Stimulated activated CD4-positive, alpha-beta T cell treated with anti-CD3 and anti-CD28 coated beads, TNF-alpha, amount 100 ng/mL, for 1 hour (primary cell): ENCODE measurements at places on chromosomes 11 and 22.
A peak's percentile ranks its signal among the peaks of the same experiment; 100 is the strongest.

DNA sequence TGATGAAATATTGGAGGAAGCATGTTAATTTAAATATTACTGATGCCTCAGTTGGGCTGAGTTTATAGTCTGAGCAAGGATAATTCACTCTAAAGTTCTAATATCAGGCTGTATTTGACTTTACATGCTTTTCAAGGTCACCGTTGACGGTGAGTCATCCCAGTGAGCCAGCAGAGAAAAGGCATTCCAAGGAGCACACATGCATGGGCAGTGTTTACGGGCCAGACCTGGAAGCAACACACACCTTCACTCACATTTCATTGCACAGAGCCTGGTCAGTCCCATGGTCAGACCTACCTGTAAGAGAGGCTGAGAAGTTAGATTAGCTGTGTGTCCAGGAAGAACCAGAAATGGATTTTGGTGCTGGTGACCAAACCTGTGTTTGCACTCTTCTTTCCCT is 53.5 kb downstream of the COMMD9 start:
- DNase-seq = no peak

DNA sequence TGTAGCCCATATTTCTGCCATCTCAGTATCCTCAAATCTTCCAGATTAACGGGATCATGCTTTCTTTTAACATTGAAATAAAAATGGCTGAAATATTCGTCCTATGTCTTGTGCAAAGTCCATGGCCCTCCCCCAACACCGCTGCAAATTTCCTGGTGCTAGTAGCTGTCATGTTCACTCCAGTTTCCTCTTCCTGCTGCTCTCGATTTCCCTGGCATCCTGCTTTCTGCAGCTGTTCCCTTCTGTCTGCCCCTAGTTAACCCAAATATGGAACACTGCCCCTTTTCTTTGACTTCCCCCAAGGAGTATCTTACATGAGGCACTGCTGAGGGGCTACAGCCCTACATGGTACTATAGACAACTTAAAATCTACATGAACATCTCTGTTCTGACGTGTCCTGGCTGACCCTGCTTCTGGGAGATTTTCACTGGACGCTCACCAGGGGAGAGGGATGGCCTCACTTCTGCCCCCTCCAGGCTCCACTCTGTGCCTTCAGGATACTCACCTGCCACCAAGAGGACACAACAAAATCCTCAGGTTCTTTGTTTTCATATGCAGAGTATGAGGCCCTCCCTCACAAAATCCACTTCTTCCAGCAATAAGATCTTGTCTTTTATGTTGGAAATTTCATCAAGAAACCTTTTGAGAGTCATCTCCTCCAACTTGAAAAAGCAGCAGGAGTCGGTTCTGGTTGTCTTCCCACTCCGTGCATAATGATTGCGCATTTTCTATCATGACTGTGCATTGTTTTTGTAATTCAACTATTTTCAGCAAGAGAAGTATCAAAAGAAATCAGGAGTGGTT is 29.5 kb upstream of the SCUBE2 start:
- no peak for DNase-seq

DNA sequence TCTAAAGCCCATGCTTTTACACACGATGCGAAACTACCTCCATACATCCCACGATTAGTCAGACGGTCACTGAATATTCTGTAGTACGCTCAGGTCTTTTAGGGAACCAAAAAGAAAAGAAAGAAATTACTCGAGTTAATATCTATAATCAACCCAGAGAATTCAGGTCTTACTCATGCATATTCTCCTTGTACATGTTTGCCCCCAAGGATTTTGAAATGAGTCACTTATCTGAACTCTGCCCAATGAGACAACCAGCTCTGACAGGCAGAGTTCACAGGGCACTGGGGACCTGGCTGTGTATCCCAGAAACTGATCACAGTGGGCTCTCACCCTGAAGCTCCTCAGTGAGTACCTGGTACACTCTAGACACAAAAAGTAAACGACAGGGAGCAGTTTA is 29.2 kb downstream of the RASSF10 start:
- DNase-seq = no peak

DNA sequence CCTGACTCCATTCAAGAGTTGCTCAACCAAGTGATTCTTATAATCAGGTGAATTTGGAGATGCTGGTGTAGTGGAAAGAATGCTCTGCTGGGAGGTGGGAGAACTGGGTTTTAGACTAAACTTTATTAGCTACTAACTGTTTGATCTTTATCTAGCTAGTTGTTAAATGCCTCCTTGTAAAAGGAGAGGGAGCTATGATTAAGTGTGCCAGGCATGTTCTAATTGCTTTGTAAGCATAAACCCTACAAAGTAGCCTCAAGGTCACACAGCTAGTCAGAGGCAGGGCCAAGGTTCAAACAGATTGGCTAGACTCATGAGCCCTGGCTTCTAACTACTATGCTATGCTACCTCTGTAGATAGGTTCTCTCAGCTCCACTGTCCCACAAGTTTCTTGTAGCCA is 105.5 kb downstream of the NXPE2 start:
- DNase-seq = no peak

DNA sequence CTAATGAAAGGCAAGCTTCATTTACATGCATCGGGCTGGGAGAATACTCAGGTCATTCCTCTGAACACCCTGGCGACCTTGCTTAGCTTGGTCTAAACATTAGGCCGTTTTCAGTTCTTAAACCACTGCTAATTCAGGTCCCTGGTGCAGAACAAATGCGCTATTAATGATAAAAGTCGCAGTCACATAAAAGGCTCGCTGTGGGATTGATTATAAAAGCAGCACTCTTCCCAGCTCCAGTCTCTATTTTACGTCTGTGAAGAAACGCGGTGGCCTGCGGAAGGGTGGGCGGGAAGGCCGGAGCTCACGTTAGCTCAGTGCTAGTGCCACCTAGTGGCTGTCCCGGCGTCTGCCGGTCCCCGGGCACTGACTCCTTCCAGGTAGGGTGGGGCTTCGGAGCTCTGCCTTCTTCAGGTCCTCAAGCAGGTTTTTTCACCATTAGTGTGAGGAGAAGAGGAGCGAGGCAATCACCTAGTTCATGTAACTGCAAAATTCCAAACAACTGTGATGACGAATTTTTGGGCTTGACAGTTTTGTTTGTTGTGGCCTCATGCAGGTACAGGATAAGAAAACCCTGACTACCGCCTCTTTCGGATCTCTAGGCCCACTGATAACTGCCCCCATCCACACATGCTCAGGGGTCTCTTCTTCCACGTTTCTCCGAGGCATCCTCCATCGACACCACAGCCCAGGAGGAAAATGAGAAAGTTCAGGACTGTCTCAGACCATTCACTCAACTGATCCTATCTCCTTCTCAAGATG is 66.5 kb upstream of the CLMP start:
- peak; percentile 12 for DNase-seq
